ENCODE measurements at places on chromosomes 3 and 15. TPM values are rescaled to one million over a fixed set of nuclear protein-coding genes. Genes with fewer than 3 reads are reported as not detected.

The MGLL gene
- 3.3 TPM for total RNA-seq

The SPRED1 gene
- 0.12 TPM for total RNA-seq

The SEMA5B gene
- not detected for total RNA-seq

The IGSF11 gene
- not detected for total RNA-seq

The STIMATE gene
- total RNA-seq: 42.6 TPM

The IQCF5 gene
- not detected for total RNA-seq

The NANOGP8 gene
- total RNA-seq: not detected

The OXTR gene
- not detected for total RNA-seq

The HOMER2 gene
- total RNA-seq: 2.3 TPM

Data from T-helper 17 cell (primary cell).